Myometrial cell (primary cell): ENCODE measurements at places on chromosomes 3 and 15. TPM values are rescaled to one million over a fixed set of nuclear protein-coding genes. Genes with fewer than 3 reads are reported as not detected.

SAXO2 gene
- total RNA-seq: 0.29 and 0.71 TPM in 2 replicates

PCLAF gene
- 62.9 and 71.2 TPM in 2 replicates for total RNA-seq

ANKUB1 gene
- total RNA-seq: not detected in 2 replicates

GNAT1 gene
- not detected in 2 replicates for total RNA-seq

HRG gene
- total RNA-seq: not detected in 2 replicates

LRRIQ4 gene
- not detected in 2 replicates for total RNA-seq

BCL2A1 gene
- 0.71 and 0.86 TPM in 2 replicates for total RNA-seq

SLC35G2 gene
- 16.4 and 18.4 TPM in 2 replicates for total RNA-seq

IQCF5 gene
- not detected in 2 replicates for total RNA-seq

P2RY13 gene
- not detected in 2 replicates for total RNA-seq

FHIT gene
- not detected in 2 replicates for total RNA-seq

GATM gene
- total RNA-seq: under 0.01 TPM in 1 of 2 replicates, not detected in the other

FBXO40 gene
- total RNA-seq: not detected in 2 replicates

UBR1 gene
- 21.6 and 22.2 TPM in 2 replicates for total RNA-seq

XIRP1 gene
- total RNA-seq: not detected in 2 replicates

LRRC2 gene
- 0.18 TPM in 1 of 2 replicates, not detected in the other for total RNA-seq

ISY1 gene
- 32.0 and 50.9 TPM in 2 replicates for total RNA-seq

CGGBP1 gene
- total RNA-seq: 37.5 and 38.8 TPM in 2 replicates

NRG4 gene
- not detected in 2 replicates for total RNA-seq

PLA2G4F gene
- total RNA-seq: not detected in 2 replicates

CCDC191 gene
- 0.86 and 2.5 TPM in 2 replicates for total RNA-seq

ZFAND6 gene
- total RNA-seq: 96.6 and 129 TPM in 2 replicates

DGKG gene
- total RNA-seq: under 0.01 and 1.1 TPM in 2 replicates

GOLGA6L10 gene
- 0.29 and 1.8 TPM in 2 replicates for total RNA-seq

POTEB2 gene
- not detected in 2 replicates for total RNA-seq

FBXO22 gene
- total RNA-seq: 47.0 and 53.5 TPM in 2 replicates

MNS1 gene
- 3.2 and 3.7 TPM in 2 replicates for total RNA-seq

GLDN gene
- 0.29 and 0.53 TPM in 2 replicates for total RNA-seq

CFAP100 gene
- total RNA-seq: not detected in 2 replicates

ALPK3 gene
- under 0.01 and 0.29 TPM in 2 replicates for total RNA-seq

TOPAZ1 gene
- total RNA-seq: not detected in 2 replicates

WWTR1 gene
- 32.1 and 32.3 TPM in 2 replicates for total RNA-seq

DUOXA2 gene
- not detected in 2 replicates for total RNA-seq

HEXA gene
- 75.0 and 98.6 TPM in 2 replicates for total RNA-seq

MAN2A2 gene
- total RNA-seq: 15.3 and 17.4 TPM in 2 replicates

TMCO5A gene
- not detected in 2 replicates for total RNA-seq

CPN2 gene
- total RNA-seq: not detected in 2 replicates

TRIM42 gene
- not detected in 2 replicates for total RNA-seq

IL5RA gene
- not detected in 2 replicates for total RNA-seq

MYZAP gene
- total RNA-seq: 4.3 and 6.7 TPM in 2 replicates

SLC38A3 gene
- total RNA-seq: not detected in 2 replicates

PIK3CB gene
- total RNA-seq: 6.1 and 6.2 TPM in 2 replicates

SUSD5 gene
- total RNA-seq: 0.35 and 0.58 TPM in 2 replicates

RYR3 gene
- not detected in 2 replicates for total RNA-seq

TICRR gene
- 3.2 and 4.3 TPM in 2 replicates for total RNA-seq

SLC12A8 gene
- total RNA-seq: 21.8 and 21.9 TPM in 2 replicates

LRIG1 gene
- 2.3 and 3.0 TPM in 2 replicates for total RNA-seq
